ENCODE measurements at places on chromosomes 13 and 19. TPM values are rescaled to one million over a fixed set of nuclear protein-coding genes. Genes with fewer than 3 reads are reported as not detected.

The TNFRSF19 gene
- 2.3 TPM for total RNA-seq

The ATP8B3 gene
- total RNA-seq = 5.3 TPM

- DNase-seq = no peak
These were observed 110.8 kb downstream of the ESD start for GRCh38 chr13:46686171-46686570.

DNA sequence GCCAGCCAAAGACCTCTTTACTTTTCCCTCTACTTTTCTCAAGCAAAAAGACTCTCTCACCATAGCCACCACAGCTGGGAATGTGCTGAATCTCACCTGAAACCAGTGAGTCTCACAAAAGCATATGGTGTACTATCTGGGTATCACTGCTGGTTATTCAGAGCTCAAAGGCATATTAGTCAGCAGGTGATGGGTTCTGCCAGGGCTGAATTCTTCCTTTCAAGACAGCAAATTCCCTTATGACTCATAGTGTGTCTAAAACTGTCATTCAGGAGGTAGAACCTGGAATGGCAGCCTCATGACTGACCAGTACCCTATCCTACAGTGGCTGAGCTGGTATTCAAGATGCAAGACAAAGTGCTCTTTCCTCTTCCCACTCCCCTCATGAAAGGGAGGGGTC is 2859.1 kb downstream of the PCDH9 start:
- no peak for DNase-seq

The THSD8 gene
- total RNA-seq = not detected

The TSC22D1 gene
- 53.8 TPM for total RNA-seq

The WDR88 gene
- not detected for total RNA-seq

- no peak for DNase-seq
These were observed 577.3 kb downstream of the LMO7 start for GRCh38 chr13:76213423-76213904.

DNA sequence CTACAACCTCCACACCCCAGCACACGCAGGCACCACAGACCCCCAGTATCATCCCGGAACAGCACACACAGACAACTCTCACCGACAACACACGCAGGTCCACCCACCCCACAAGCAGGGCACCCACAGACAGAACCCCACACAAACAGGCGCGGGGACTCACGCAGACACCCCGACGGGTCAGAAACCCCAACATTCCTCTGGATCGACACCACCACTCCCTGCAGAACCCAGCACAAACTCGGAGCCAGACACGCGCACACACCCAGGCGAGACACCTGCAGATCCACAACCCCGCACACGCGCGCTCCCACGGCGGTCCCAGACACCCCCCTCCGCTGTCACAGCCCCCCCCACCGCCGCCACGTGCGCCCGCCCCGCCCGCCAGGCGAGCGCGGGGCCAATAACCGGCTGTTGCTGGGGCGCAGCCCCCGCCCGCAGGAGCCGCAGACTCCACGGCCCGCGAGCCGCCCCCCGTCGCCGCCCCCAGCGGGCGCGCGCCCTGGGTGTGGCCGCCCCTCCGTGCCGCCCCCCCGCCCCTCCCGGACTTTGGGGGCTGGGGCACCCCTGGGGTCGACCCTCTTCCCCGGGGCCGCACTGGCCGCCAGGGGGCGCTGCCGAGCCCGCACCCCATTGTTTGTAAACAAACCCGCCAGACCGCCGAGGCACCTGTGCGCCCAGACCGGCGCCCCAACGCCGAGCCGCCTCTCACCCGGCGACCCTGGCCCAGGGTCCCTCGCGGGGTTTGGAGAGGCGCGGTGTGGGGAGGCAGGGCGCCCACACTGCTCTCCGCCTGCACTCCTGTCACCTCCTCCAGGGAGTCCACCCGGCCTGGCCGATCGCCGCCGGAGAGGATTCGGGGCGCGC is 712 bp downstream of the BBC3 start:
- DNase-seq = peak; percentile 61

- peak; percentile 18 for DNase-seq
These were observed 89.5 kb downstream of the SPRY2 start for GRCh38 chr13:80251403-80251802.

- no peak for DNase-seq
These were observed 3.1 kb downstream of the AMH start for GRCh38 chr19:2252055-2252796.

DNA sequence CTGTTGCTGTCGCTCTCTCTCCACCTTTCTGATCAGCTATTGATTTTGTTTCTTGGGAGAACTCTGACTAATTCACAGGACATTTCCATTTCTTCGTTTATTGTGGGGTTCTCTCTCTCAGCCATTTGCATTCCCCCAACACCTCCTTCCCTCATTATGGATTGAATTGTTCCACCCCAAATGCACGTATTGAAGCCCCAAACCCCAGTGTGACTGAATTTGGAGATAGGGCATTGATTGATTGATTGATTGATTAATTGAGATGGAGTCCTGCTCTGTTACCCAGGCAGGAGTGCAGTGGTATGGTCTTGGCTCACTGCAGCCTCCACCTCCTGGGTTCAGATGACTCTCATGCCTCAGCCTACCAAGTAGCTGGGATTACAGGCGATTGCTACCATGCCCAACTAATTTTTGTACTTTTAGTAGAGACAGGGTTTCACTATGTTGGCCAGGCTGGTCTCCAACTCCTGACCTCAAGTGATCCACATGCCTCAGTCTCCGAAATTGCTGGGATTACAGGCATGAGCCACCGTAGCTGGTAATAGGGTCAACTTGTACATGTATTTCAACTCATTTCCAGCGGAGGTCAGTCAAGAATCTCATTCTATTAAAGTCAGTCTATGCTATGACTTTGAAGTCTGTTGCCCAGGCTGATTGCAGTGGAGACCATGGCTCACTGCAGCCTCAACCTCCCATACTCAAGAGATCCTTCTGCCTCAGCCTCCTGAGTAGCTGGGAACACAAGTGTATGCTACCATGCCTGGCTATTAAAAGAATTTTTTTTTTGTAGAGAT is 13.6 kb downstream of the NFILZ start:
- no peak for DNase-seq

The SULT2A1 gene
- not detected for total RNA-seq

- no peak for DNase-seq
These were observed 18.1 kb downstream of the DGKH start for GRCh38 chr13:42066542-42066941.

The SOX1 gene
- total RNA-seq = 3.4 TPM

- DNase-seq = no peak
These were observed 324.9 kb upstream of the ZNF507 start for GRCh38 chr19:32020538-32020937.

The PLK5 gene
- total RNA-seq = not detected

GRCh38 chr13:99312493-99312883 is 5.3 kb upstream of the GPR183 start:
- DNase-seq = peak; percentile 69

GRCh38 chr19:11102944-11103343 is 13.7 kb downstream of the LDLR start:
- no peak for DNase-seq

GRCh38 chr19:43789029-43789428 is 8.3 kb upstream of the KCNN4 start:
- peak; percentile 38 for DNase-seq

GRCh38 chr19:32464279-32464678 is 58.7 kb downstream of the DPY19L3 start:
- no peak for DNase-seq

GRCh38 chr13:111247552-111247951 is 72.9 kb upstream of the TEX29 start:
- no peak for DNase-seq

DNA sequence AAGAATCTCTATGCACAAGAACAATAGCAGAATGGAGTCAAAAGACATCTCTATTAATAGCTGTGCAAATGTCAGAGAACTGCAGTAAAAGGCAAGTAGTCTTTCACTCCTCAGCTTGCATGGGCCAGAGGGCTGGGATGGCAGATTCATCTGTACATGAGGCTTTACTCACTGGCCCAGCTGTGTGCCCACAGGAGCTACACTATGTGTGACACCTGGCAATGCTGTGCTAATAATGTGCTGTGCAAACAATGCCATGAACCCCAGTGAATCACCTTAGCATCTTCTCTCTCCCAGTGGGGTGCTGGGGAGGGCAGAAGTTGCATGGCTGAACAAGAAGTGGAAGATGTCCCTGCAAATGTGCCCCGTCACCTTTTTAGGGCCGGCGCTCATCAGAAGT is 73.1 kb downstream of the KL start:
- DNase-seq = no peak

DNA sequence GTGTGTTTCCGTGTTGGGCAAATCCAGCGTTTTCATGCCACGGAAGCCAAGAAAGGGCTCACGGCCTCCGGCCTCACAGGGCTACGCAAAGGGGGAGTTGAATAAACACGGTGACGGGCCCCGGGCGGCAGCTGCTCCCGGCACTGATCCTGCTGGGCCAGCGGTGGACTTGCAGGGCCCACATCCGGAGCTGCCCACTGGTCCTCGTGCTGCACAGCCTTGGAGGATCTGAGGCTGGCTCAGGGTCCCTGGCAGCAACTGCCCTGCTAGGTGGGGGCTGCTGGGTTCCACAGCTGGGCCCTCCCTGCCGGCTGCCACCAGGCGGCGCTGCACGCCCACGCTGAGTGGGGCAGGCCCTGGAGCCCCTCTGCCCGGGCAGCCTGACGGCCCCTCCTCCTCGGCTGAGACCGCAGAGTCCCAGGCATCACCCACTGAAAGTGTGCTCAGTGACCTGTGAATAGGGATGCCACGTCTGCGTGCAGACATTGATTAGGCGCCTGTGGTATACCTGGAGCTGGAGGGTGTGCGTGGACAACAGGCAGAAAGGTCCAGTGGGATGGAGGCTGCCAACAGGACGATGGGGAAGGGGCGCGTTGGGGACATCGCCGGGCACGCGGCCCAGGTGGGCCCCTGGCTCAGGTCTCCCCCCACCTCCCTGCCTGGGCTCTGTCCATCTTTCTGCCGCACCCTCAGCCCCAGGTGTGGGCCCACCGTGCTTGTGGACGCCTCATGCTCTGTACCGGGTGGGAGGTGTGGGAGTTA is 5.3 kb upstream of the HCN2 start:
- no peak for DNase-seq
